Cerebellum (tissue), 4 donors: ENCODE measurements at places on chromosomes 5 and 9. TPM values are rescaled to one million over a fixed set of nuclear protein-coding genes. Genes with fewer than 3 reads are reported as not detected.

TXNDC8 gene
- total RNA-seq, result not detected

IFNA21 gene
- total RNA-seq, result not detected

KCNV2 gene
- total RNA-seq, result not detected

PCDHGA9 gene
- total RNA-seq, result 24.6 TPM

IFNA14 gene
- not detected for total RNA-seq

TEX10 gene
- 35.7 TPM for total RNA-seq

FGD3 gene
- 1.5 TPM for total RNA-seq

FYB1 gene
- total RNA-seq, result 1.9 TPM

FAXDC2 gene
- 9.4 TPM for total RNA-seq

PKD2L2 gene
- not detected for total RNA-seq

FOXD4 gene
- total RNA-seq, result 1.00 TPM

CDX1 gene
- not detected for total RNA-seq

INSYN2B gene
- total RNA-seq, result 7.5 TPM

SHB gene
- total RNA-seq, result 12.2 TPM

HOMER1 gene
- total RNA-seq, result 59.3 TPM

MARVELD2 gene
- total RNA-seq, result 2.1 TPM

SH3TC2 gene
- 2.6 TPM for total RNA-seq

ENTREP1 gene
- total RNA-seq, result 11.0 TPM

PTAR1 gene
- 110 TPM for total RNA-seq

SLC6A19 gene
- 0.09 TPM for total RNA-seq

MCTP1 gene
- 49.6 TPM for total RNA-seq

ARL14EPL gene
- total RNA-seq, result not detected
